Right lung (tissue), 10 donors: ENCODE measurements at places on chromosomes 5 and 9. TPM values are rescaled to one million over a fixed set of nuclear protein-coding genes. Genes with fewer than 3 reads are reported as not detected.

- no peak for DNase-seq
Observed at GRCh38 chr9:76490249-76490990, 31.4 kb downstream of the GCNT1 start.

DNA sequence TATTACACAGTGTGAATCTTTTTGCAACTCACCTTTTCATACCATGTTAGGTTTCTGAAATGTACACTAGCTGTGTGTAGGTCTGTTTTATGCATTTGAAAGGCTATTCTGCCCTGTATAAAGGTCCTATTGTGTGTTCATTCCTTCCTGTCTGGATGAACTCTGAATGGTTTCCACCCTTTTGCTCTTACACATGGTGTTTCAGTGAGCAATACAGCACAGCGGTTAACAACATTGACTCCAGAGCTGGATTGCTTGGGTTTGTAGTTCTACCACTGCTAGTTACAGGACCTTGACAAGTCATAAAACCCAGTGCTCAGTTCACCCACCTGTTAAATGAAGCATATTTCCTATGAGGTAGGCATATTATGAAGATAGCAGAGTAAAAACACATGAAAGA lies 331.6 kb downstream of the ADGRV1 start:
- DNase-seq: no peak

DNA sequence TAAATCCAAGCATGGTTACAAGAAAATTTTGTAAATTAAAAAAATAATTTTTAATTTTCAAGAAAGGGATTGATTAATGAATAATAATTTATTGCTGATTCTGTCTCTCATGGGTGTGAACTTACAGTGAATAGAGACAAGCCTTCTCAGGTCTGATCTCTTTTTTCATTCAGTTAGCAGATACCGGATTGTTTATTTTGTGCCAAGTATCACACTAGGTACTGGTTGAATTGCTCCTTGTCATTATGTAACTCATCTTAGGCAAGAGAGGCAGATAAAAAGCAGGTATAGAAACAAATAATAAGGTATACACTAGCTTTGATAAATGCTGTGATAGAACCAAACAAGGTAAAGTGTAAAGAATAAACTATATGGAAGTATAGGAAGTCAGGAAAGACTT lies 283.3 kb downstream of the PJA2 start:
- DNase-seq: no peak

- no peak for DNase-seq
Observed at GRCh38 chr5:42924686-42925085, 113.0 kb upstream of the SELENOP start.

DNA sequence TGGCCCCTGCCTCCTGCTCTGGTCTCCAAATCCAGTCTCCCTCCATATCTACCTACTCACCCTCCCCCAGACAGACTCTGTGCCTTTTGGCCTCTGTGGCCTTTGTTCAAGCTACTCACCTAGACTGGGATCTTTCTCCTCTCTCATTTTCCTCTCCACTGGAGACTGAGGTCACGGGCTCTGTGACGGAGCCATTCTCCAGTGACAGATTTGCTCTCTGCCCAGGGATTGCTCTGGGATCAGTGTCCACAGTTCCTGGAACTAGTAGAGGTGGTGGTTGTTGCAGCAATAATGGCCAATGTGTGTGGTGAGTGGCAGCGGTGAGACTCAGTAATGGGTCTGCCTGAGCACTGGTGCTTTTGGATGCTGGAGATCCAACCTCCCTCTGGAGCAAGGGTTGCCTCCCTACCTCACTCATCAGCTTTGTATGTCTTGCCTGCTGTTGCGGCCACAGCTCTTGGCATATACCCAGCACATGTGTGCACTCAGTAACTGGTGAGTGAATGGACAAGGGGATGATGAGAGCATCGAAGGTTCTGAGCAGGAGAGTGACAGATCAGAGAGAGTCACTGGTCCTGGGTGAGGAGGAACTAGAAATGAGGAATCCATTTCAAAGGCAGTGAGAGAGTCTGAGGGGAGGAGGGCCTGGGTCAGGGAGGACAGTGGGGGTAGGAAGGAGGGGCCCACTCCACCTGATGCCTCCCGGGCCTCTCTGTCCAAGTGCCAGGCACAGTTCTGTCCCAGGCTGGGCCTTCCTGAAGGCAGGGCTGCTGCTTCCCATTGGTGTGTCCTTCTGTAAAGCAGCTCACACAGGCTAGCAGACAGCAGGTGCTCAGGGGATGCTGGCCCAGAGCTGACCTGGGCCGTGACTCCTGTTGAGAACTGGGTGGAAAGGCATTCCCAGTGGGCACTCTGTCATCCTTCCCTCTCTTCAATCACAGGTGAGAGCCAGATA lies 96.5 kb upstream of the PITX1 start:
- no peak for DNase-seq

DNA sequence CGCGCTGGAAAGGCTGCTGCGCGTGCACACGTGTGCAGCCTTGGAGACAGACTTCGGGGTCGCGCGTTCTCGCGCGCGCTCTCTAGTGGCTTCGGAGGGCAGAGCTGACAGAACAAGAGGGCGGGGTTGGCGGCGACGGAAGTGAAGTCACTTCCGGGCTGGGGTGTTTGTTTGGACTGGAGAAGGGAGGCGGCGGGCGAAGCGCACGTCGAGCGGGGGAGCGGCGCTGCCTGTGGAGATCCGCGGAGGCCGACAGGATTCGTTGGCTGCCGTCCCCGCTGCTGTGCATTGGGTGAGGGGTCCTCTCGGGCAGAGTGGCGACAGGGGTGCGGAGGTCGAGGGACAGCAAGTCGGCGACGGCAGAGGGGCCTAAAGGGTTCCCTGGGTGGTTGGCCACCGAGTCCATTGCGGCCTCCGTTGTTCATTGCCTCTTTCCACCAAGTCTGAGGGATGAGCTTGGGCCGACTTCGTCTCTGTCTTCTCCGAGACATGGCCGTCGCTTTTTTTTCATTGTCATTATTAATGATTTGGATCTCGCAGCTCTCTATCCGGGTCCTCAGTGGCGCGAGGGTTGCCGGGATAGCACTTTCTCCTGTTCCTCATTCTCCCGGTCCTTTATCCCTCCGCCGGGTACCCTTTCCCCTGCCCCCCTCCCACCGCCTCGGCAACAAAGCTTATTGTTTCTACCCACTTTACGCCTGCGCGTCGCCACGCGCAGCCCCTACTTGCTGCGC lies at the start of gene PAIP2:
TSS of gene PAIP2 (plus strand) at position 166 of the 734 bp plus-strand sequence. CDS start 21,931 bp downstream, outside the sequence.
- peak; percentile 99 for DNase-seq

GRCh38 chr5:151078490-151079262 lies 2.2 kb downstream of the TNIP1 start:
- DNase-seq: no peak

DNA sequence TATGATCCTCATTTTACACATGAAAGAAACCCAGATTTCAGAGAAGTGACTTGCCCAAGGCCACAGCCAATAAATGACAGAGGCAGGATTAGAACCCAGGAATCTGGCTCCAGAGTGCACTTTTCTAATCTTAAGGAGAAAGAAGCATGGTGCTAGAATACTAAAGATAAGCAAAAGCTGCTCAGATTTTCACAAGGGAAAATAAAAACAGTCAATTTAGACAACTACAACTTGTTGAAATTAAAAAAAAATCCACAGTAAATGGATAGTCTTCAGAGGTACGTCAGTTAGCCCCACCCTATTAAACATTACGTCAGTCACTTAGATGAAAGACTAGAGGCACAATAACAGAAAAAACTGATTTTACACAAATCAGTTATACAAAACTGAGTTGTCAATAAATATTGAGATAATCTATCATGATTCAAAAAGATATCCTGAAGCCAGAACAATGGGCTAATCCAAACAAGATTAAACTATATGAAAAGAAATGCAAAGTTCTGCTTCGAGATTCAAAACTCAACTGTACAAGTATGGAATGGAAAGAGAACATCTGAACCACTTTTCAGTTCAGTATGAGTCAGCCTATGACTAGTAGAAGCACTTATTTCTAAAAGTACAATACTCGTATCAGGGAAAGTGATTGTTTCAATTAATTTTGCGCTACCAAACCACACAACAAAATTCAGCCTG lies 9.3 kb downstream of the TMEM245 start:
- no peak for DNase-seq

DNA sequence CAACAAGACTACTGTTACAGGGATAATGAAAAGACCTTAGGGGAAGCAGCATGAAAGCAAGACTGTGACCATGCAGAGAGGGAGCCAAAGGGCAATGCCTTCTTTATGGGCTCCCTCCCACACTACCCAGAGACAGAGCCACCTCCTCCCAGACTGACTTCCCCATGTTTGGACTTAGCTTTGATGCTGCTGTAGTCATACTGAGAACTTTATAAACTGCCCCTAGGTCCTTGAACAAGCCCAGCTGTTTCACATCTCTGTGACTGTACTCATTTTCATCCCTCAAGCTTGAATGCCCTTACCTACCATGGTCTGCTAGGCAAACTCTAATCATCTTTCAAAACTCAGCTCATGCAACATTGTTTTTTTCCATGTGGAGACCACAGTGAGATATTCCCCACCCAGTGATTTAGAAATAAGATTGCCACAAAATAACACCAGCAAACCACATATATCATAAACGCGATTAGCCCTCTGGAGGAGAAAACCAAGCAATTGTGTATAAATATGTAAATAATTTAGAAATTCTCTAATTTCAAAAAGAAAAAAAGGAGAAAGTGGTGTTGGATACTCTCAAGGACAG lies 23.4 kb upstream of the FAM169A start:
- no peak for DNase-seq

GRCh38 chr5:14588145-14588544 lies 6.6 kb downstream of the OTULINL start:
- DNase-seq: no peak

DNA sequence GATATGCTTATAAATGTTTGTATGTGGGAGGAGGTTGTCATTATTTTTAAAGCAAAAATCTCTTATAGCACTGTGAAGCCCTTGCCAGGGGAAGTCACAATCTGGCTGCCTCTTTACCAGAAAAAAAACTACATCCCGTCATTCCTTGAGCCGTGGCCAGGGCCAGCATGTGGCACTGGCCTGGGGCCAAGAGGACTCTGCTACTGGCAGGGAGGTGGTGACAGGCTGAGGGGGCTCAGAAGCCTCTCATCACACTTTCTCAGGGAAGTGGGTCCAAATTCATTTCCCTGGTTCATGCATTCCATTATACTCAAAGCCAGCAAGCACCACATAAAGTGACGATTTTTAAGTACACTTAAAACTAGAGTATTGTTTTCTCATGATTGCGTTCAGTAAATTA lies 457.3 kb downstream of the ZNF608 start:
- DNase-seq: peak; percentile 55

DNA sequence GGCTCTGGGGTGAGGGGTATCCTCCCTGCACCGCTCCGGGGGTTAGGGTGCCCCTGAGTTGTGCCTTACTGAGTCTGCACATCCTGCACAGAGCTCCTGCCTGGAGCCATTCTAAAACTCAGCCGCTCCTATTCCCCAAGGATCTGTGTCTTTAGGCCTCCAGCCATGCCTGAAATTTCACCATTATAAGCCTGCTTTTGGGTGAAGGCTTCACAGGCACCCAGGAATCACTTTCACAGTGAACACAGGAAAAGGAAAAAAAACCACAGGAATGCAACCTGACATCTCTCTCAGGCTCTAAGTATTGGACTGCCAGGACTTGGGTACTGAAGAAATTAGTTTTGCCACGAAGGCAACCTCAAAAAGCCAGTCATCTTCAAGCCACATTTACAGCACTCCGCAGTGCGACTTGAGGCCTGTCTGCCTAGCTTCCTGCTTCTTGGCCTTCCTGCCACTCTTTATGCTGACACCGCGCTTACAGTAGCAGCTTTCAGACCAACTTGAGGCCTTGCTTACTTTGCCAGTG lies 30.9 kb downstream of the GALNT10 start:
- DNase-seq: peak; percentile 45

DNA sequence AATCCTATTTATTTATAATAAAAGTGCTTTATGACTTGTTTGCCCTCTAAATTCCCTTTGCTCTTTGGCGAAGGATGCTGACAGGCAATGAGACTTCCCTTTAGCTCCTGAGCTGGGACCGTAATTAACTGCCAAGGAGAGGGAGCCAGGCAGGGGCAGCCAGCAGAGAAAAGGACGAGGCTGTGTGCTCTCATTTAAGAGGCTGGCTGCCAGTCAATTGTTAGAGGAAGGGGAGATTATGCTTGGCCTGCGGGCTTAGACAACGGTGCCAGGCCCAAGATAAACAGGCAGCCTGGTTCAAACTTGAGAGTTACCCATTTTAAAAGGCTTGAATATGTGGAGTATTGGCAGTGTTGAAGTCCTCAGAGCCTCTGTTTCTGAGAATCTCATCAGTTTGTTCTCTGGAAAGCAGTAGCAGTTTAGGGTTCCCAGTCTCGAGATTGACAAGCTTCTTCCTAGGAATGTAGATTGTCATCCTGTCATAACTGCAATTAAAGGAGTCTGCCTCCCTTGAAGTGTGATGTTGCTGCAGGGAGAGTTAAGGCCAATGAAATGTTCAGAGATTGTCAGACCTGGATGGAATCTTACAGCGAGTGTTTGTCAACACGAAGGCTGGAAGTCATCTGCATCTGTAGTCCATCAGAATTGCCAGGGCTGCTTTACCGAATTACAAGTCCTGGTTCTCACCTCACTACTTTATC lies 113.2 kb downstream of the JAKMIP2 start:
- DNase-seq: no peak

- DNase-seq: no peak
Observed at GRCh38 chr5:157306692-157307471, 41.0 kb downstream of the CYFIP2 start.

DNA sequence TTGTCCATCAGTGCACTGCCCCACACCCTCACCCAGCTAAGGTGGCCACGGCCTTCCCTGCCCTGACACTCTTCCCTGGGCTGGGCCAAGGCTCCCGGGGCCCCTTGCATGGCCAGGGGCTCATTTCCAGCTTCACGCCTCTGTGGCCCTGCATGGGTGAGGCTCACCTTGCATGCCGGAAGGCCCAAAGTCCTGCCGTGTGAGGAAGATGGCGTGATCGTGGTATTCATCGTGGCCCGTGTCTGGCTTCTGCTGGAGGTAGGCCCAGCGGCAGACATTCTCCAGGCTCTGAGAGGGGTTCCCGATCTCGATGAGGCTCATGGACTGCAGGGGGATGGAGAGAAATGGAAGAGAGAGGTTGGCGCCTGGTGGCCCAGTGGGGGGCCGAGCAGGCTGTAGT lies 98.4 kb downstream of the ZNF354C start:
- DNase-seq: no peak

GRCh38 chr5:131647048-131647769 lies 12.2 kb upstream of the RAPGEF6 start:
- no peak for DNase-seq

Gene SPINK13
- polyA plus RNA-seq: 1.2 TPM

Gene MYOZ3
- polyA plus RNA-seq: 9.7 TPM

Gene MEIKIN
- not detected for polyA plus RNA-seq

Gene OTULINL
- polyA plus RNA-seq: 10.9 TPM

Gene KLHL3
- 26.5 TPM for polyA plus RNA-seq

Gene PLCXD3
- 0.25 TPM for polyA plus RNA-seq

Gene SLC6A18
- polyA plus RNA-seq: not detected

Gene RGS7BP
- polyA plus RNA-seq: 10.6 TPM
